ENCODE measurements at places on chromosomes 4 and X.

DNA sequence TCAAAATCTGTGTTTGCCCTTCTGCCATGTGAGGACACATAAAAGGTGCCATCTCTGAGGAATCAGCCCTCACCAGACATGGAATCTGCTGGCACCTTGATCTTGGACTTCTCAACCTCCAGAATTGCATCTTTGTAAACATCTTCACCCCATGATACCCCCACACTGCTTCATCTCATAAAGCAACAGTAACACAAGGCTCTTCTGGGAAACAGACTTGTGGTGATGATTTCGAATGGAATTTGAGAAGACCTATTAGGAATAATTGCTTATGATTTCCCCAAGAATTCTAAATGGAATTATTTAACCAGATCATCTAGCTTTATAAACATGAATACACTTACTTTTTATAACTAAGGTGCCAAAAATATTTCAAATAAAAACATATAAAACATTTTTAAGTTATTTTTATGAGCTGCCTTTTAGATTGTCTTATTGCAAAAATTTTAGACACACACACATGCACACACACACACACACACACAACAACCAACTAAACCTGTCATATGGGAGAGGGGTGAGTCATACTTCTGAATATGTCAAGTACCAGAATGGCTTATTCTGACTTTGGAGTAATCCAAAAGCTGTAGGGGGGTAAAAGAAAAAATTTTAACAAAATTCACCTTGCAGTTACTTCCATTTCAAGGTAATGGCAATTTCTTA lies 82.0 kb downstream of the USP46 start:
- DNase-seq: no peak

GRCh38 chr4:128913228-128913627 lies 103.7 kb downstream of the JADE1 start:
- DNase-seq: no peak

DNA sequence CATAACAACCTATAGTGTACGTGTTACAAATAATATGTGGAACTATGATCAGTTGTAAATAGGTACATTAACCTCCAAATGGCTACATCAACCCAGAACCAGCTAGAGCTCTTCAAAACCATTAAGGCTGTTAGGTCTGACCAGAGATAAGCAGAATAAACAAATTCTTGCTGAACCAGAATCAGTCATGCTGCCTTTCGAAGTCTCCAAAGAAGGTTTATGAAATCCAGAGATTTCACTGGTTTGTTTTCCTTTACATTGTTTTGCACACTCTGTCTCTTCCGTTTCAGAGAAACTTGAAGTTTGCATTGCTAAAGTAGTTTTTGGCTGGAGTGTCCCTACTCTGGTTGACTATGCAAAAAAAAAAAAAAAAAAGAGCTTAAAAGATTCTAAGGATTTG lies 177.3 kb upstream of the SLIT2 start:
- DNase-seq: no peak

DNA sequence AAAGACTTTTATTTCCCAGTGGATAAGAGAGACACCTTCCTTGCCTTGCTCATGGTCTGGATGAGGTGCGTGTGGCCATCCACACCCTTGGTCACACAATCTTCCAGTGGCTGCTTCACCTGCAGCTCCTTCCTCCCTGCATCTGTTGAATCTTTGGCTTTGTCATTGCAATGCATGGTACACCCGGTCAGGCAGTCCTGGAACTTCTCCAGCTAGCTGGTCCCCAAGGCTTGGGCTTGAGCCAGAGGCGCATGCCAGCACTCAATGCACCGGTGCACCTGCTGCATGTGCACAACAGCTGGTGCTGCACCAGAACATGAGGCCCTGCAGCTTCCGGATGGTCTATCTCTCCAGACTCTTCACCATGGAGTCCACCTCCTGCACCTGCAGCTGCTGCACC lies 31.7 kb downstream of the SCML1 start:
- no peak for DNase-seq

- no peak for DNase-seq
Measured at GRCh38 chr4:7361280-7361895, 73.3 kb downstream of the PSAPL1 start.

DNA sequence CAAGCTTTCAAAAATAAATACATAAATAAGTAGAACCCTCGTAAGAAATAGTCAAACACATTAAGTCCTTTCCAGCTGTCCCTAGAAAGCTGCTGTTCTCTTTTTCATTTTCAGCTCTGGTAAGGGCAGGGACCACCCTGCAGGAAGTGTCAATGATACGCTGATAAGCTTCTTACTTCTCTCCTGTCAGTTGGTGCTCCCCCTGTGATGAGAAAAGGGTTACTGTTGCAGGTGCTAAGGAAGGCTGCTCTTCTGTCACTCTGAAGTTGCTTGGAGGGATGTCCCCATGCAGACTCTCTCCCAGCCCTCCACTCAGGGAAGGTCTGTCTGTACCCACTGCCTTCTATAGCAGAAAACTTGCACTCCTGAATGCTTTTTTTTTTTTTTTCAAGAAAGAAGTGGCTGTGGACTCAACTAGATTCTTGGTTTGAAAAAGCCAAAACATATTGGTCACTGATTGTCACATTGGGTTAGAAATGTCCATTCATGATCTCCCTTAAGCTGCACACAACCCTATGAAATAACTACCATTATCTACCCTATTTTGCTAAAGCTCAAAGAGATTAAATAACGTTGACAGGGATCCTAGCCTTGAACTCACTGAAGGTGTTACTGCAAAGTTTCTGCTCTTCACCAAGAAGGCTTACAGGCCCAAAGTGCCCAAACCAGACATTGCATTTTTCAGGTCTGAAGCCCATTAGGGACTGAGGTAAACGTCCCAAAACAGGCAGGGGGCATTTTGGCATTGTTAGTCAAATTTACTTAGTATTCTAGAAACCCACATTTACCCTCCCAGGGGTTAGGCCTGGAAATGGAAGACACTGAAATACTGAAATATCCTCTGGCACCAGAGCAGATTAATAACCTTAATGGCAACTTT lies 1.2 kb downstream of the CXCL3 start:
- no peak for DNase-seq

DNA sequence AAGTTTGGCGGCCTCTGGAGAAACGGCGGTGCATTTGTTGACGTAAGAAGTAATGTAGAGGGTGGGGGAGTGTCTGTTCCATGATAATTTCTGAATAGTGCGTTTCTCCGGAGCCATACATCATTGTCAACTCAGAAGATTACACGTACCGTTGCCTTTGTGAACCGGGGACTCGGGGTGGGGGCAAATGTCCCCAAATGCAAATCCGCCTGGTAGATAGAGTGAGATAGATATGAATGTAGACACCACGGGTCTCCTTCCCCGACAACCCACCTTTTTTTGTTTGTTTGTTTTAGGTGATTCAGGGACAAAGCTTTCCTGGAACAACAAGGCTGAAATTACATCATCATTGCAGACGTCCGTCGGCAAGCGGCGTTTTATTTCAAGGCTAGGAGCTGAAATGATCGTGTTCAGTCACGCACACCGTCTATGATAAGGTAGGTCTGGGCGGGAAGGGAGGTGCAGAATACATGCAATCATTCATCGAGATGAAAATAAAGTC lies 96.0 kb upstream of the PPP2R3B start:
- DNase-seq: no peak

DNA sequence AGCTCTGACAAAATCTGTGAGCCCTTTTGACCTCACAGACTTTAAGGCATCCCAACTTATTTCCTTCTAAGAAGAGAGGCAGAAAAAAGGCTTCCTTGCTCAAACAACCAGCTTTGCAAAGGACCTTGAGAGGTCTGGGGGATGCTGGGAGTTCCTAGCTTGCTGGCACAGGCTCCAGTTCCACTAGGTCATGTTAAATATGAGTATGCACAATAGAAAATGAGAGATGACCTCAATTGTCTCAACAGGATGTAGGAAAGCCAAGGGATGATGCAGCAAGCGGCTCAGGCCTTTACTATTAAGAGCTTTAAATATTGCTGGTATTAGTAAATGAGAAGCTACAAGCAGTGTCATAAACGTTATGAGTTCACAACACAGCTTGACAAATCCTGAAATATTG lies 13.3 kb upstream of the ZNF827 start:
- no peak for DNase-seq

- DNase-seq: no peak
Measured at GRCh38 chr4:32180086-32180485, 1459.9 kb downstream of the PCDH7 start.

DNA sequence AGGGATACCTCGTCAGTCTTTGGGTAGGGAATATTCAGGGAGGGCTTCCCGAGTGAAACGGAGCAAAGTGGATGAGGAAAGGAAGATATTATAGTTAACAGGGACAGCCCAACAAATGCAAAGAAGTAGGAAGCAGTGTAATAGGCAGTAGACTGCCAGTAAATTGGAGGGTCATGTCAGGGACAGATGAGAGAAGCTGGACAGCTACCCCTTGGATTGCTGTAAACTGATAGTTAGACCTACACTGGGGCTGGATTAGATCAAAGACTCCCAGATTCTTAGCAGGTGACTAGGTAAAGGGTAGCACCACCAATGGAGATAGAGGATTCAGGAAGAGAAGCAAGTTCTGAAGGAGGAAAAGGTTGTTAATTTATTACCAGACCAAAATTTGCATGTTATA lies 48.0 kb downstream of the NPNT start:
- DNase-seq: no peak

DNA sequence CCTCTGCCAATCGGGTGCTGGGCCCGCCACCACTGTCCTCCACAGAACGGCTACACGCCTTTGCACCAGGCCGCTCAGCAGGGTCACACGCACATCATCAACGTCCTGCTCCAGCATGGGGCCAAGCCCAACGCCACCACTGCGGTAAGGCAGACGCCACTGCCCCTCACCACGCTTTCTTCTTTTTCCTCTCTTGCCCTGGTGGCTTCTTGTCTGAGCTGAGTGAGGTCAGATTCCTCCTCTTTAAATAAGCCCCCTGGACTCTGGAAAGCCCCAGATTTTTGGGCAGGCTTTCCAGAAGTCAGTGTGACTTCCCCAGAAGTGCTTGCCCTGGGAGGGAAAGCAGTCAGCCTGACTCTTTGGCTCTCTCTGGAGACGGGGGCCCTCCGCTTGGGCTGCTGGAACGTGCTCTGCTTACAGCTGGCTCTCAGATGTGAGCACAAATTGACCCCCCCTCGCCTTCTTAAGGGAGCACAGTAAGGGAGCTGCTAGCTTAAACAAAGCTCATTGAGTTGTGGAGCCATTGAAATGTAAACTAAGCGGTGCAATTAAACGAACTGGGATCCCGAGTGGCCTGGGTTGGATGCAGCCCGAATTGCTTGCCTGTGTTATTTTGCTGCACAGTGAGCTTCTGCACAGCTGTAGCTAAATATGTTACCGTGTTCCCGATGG lies 243.1 kb downstream of the ANK2 start:
- DNase-seq: peak; percentile 71

DNA sequence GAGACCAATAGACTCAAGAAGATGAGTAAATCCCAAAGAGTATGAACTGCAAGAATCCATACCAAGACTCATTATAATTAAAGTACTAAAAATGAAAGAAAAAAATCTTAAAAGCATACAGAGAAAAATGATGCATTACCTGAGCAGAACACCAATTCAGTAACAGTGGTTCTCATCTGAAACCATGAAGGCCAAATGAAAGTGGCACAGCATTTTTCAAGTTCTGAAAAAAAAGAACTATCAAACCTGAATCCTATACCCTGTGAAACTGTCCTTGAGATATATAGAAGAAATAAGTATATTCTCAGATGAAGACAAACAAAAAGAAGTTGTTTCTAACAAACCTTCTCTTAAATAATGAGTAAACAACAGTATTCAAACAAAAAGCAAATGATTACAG lies 39.6 kb upstream of the TMPRSS11A start:
- no peak for DNase-seq

DNA sequence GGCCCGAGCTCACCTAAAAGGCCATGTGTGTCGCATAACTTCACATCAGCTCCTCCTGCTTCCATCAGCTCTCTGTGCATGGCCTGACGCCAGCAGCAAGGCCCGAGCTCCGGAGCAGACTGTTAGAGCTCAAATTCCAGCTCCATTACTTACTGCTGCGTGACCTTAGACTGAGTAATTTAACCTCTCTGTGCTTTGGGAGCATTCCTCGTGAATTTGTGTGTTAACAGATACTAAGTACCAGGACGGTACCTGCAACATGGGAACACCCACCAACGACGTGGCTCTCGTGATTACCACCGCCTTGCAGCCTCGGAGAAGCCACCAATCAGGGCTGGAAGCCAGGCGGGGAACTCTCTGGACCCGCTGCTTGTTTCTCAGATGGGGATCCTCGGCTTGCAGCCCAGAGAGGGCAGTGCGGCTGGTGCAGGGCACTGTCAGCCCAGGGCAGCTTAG lies 12.9 kb downstream of the LETM1 start:
- DNase-seq: no peak

DNA sequence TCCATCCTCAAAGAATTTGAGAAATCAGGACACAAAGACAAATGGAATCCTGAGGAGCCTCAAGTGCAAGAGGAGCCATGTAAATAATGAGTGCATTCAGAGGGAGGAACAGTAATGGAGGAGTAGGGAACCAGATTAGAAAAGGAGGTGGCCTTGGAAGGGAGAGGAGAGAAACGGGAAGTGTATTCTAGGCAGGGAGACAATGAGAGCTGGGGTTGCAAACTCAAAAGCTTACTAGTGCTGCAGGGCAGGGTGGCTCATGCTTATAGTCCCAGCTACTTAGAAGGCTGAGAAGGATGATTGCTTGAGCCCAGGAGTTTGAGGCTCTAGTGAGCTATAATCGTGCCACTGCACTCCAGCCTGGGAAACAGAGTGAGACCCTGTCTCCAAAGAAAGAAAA lies 113.2 kb upstream of the LSM6 start:
- DNase-seq: no peak

GRCh38 chr4:11105715-11106114 lies 323.0 kb downstream of the HS3ST1 start:
- DNase-seq: no peak

DNA sequence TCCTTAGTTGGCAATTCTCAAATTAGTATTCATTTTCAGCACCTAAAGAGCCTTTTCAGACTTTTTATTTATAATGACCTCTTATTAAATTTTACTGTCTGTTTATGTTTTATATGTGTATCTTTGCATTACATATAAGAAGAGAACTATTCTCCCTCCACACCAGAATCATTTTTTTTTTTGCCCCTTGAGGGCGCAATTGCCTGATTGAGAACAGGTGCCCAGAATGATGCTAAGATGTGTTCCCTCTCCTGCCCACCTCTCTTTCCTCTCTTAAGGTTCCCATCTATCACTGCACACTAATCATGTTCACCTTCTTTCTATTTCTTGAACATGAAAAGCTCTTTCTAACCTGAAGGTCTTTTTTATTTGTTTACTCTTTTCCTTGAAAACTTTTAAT lies 44.2 kb upstream of the ADAM29 start:
- DNase-seq: no peak

DNA sequence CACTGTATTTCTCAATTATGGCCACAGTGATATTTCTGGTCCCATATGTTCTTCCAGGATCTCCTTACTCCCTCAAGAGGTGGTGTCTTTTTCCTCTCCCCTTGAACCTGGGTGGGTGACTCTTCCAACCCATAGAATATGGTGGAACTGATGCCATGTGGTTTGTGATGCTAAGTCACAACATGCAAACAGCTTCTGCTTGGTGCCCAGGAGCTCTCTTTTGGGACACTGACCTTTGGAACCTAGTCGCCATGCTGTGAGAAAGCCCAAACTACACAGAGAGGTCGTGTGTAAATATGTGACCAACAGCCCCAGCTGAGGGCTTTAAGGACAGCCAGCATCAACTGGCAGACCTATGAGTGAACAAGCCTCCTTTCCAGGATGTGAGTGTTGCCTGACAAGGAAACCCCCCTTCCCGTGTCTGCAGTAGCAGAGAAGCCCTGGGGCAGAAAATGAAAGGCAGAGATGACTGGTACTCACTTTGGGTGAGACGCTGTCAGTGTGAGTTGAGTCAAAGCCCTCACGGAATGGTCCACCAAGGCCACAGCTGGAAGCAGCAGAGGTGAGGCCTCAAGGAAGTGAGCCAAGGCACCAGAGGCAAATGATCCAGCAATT lies 223.4 kb downstream of the BCOR start:
- DNase-seq: no peak
